NCI-H82 (cell line): ENCODE measurements at places on chromosomes 2 and 18.
A peak's percentile ranks its signal among the peaks of the same experiment; 100 is the strongest.

DNA sequence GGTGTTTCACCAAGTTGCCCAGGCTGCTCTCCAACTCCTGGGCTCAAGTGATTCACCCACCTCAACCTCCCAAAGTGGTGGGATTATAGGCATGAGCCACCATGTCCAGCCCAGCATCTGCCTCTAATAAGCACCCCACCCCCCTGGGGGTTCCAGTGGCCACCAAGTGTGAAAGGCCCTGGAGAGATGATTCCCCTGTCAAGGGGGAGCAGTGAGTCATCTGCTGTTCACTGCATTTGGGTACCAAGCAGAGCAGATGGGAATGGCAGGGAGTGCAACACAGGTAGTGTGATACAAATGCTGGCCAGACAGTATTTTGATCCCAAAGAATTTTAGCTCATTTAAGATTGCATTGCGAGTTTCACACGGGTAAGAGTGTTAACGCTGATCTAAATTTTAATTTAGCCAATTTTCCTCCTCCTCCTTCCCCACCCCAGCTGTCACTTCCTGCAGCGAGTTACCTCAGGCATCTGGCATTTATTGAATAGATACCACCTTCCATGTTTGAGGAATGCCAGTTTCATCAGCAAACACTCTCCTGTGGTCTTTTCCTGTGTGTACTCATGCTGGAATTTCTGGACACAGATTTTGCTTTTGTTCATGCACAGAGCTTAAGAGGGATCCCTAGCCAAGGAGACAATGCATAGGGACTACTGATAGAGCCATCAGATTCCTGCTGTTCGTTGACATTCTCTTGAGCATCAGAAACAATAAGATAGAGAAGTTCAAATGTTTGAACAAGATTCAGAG is 32.4 kb upstream of the NCK2 start:
- peak; percentile 33 for DNase-seq

GRCh38 chr2:36707050-36707449 is 10.5 kb downstream of the VIT start:
- DNase-seq: no peak

- peak; percentile 67 for DNase-seq
Observed at GRCh38 chr2:58906081-58906645, 665.0 kb upstream of the FANCL start.

DNA sequence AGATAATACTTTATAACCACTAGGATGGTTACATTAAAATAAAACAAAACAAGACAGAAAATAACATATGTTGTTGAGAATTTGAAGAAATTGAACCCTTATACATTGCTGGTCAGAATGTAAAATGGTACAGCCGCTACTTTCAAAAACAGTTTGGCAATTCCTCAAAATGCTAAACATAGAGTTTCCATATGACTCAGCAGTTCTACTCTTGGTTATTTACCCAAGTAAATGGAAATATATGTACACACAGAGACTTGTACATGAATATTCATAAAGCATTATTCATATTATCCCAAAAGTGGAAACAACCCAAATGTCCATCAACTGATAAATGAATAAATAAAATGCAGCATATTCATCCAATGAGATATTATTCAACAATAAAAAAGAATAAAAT is 92.5 kb upstream of the LRATD1 start:
- no peak for DNase-seq

GRCh38 chr2:241009601-241010530 is 11.4 kb downstream of the SNED1 start:
- no peak for DNase-seq

GRCh38 chr2:60554074-60554645 is 706 bp upstream of the BCL11A start:
- DNase-seq: peak; percentile 77

GRCh38 chr2:219133976-219134375 is 26.6 kb downstream of the NHEJ1 start:
- no peak for DNase-seq

DNA sequence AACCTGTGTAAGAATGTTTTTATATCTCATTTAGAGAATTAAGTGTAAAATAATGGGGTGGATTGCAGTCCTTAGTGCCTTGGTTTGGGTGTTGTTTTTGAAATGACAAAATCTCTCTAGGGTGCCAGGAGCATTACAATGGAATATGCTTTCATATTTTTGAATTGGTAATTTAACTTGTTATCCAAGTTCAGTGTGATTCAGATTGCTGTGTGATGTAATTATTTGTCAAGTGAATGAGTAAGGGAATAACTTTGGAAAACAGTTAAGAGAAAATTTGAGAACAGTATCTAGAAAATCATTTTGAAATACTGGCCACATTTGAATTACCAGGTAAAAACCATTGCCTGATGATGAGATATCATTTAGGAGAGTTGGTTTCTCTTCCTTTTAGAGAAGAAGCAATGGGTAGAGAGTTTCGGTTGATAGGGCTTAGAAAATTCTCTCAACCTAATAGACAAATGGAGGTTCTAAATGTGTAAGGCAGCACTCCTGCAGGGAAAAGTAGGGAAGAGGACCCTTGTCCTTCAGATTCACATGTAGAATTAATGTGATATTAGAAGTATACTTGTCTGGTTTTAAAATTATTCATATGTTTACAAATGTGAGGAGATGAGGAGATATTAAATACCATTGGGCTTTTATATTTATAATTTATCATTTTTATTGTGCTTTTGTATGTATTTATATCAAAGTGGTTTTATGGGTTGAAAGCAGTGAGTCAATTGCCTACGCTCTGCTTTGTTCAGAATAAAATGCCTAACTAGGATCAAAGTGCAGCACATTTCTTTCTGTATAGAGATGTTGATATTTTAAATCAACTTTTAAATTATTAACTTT is 124.8 kb downstream of the PHLPP1 start:
- DNase-seq: no peak

DNA sequence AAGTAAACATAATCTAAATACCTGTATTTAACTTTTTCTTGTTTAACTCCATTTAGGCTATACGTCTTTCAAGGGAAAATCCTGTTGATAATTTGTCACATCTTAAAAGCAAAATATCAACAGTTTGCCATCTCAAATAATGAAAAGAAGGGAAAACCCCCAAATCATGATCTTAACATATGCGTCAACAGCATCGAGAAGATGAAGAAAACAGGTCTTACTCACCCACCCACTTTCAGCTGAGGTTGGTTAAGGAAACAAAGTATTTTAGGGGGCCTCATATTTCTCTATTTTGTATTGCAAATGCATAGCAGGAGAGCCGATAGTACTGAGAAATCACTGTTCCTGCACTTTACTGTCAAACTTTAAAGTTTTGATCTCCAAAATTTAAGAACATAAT is 143.1 kb upstream of the COPS8 start:
- no peak for DNase-seq

- DNase-seq: no peak
Observed at GRCh38 chr18:36031903-36032302, 35.5 kb downstream of the RPRD1A start.

- no peak for DNase-seq
Observed at GRCh38 chr2:241933179-241933911, 63.8 kb downstream of the RTP5 start.

GRCh38 chr2:239822146-239822831 is 202.9 kb downstream of the NDUFA10 start:
- DNase-seq: no peak
